ENCODE measurements at places on chromosomes 4 and X.

DNA sequence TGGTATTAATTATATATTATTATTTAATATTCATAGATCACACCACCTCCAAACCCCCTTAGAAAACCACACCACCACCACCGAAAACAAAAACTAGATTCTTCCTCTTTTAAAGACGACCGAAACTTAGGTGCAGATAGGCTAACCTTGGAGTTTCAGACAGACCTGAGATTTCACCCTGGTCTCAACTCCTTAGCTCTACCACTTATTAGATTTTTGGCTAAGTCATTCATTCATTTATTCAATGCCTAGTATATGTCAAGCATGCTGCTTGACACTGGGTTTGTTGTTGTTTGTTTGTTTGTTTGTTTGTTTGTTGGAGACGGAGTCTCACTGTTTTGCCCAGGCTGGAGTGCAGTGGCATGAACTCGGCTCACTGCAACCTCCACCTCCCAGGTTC lies 9.5 kb upstream of the BMP2K start:
- no peak for DNase-seq

- DNase-seq: no peak
Observed at GRCh38 chr4:184016759-184017668, 111.9 kb downstream of the STOX2 start.

DNA sequence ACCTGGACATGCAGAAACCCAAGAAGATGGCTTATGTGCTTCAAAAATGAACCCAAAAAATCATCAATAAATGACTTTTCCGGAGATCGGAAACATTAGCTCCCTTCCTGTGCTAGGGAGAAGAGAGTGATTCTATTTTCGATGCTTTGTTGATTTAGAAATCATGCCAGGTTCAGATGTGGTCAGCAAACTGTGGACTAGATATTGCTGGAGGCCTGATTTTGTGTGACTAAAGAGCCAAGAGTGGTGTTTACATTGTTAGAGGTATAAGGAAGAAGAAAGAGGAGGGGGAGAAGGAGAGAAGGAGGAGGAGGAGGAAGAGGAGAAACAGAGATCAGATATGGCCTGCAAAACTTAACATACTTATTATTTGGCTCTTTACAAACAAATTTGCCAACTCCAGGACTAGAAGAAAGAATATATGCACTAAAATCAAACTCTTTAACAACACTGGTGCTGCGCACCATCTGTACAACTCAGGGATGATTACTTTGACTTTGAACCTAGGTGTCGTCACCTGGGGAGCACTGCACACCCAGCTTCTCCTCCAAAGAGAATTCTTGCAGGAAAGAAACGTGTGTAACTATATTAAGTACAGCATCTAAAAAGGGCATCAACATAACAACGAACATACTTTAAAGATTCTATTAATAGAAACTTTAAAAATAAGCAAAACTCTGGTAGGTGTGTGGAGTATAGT lies 664.9 kb upstream of the LCORL start:
- DNase-seq: no peak

DNA sequence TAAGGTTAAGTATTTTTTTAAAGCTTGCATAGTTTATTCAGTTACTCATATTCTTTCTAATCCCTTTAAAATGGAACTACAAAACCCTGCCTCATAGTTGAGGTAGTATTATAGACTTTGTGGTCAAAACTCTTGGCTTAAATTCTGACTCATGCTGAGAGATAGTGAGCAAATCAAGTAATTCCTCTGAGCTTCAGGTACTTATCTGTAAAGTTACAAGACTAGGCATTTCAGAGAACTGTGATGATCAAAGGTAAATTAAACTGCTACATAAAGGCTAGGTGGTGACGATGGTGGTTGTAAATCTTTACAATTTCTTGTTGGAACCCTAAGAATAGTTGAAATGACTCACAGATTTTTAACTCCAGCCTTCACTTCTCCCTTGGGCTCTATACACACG lies 3.2 kb upstream of the CLOCK start:
- DNase-seq: no peak

DNA sequence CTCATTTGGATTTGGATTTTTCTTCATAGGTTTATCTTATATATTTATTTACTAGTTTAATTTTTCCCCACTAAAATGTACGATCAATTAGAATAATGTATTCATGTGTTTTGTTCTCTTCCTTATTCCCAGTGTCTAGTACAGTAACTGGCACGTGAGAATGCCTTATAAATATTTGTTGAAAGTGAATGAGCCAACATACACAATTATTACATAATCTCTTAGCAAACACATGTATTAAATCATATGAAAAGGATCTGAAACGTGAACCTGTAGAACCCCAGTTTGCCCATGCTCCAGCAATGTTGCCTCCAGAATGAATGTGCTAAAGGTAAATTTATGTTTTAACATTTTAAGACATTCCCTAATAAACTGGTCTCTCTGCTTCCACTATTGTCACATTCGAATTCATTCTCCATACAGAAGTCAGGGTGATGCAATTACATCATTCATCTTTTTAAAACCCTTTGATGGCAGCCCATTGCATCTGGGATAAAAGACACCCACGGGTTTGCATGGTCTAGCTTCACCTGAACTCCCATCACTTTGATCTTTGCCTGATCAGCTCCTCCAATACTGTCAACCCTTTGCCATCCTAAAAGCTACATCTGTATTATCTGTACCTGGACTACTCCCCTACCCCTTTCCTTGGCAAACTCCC lies 30.7 kb upstream of the AREG start:
- DNase-seq: no peak

DNA sequence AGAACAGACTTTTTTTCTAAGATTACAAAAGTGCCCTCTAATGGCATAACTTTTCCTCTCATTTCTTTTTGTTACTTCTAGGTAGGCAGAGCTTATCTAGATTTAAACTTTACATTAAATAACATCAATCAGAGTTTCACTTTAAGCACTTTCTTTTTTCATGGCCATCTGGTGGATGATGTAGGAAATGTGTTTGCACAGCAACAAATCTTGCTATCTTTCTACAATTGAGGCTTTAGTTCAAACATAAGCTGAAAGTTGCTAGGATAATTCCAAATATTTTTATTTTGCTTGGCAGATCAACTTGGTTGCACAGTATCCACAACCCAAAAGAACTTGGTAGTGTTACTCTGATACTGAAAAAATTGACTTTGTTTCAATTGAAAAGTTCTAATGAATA lies 22.0 kb downstream of the NDNF start:
- DNase-seq: no peak

- DNase-seq: no peak
Observed at GRCh38 chr4:26346203-26346620, 25.4 kb downstream of the RBPJ start.

DNA sequence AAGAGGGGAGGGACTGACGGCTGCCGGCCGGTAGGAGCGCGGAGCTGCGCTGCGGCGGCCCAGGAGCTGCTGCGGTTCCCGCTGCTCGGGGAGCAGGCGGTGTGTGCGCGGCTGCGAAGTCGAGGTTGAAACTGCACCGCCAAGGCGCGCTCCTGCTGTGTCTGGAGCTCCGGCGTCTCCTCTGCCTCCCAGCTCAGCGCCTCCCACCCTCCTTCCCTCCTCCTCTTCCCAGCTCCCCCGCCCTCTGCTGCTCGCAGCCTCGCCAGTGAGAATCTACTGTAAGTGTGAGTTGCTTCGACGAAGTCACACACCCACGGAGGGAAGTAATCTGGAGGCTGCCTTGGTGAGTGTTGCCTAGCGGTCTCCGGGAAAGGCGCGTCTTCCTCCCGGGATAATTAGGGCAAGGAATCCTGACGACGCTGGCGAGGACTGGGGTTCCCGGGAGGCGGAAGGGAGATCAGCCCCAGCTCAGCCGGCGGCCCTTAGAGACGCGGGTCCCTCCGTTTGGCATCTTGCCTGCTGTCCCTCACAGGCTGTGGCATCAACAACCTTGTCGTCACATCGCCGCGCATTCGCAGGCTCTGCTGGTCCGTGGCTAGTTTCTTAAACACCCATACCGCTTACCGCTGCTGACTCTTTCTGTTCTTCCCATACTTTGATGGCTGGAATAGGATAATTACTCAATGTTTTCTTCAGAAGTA lies at the start of gene EPHA5:
TSS of gene EPHA5 (minus strand) at position 159 of the 701 bp plus-strand sequence. CDS start 747 bp downstream, outside the sequence.
- DNase-seq: no peak

All from stimulated activated CD8-positive, alpha-beta memory T cell treated with anti-CD3 and anti-CD28 coated beads, Interleukin-15, amount 100 ng/mL, for 48 hours (primary cell).